HuH-7 (cell line): ENCODE measurements at places on chromosomes 12 and 14.
A peak's percentile ranks its signal among the peaks of the same experiment; 100 is the strongest.

DNA sequence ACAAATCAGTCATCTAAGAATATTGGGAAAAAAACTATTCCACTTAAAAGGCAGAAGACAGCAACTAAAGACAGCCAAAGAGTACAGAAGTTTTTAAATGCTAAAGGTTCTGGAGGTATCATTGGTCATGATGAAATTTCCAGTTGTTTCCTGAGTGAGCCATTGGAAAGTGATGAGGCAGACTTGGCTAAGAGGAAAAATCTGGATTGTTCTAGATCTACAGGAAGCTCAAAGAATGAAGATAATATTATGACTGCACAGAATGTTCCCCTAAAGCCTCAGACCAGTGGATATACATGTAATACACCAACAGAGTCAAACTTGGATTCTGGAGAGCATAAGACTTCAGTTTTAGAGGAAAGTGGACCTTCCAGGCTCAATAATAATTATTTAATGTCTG is 22.8 kb downstream of the GALNT4 start:
- DNase-seq = no peak

GRCh38 chr14:50944647-50945413 is 547 bp upstream of the PYGL start:
- peak; percentile 35 for DNase-seq

DNA sequence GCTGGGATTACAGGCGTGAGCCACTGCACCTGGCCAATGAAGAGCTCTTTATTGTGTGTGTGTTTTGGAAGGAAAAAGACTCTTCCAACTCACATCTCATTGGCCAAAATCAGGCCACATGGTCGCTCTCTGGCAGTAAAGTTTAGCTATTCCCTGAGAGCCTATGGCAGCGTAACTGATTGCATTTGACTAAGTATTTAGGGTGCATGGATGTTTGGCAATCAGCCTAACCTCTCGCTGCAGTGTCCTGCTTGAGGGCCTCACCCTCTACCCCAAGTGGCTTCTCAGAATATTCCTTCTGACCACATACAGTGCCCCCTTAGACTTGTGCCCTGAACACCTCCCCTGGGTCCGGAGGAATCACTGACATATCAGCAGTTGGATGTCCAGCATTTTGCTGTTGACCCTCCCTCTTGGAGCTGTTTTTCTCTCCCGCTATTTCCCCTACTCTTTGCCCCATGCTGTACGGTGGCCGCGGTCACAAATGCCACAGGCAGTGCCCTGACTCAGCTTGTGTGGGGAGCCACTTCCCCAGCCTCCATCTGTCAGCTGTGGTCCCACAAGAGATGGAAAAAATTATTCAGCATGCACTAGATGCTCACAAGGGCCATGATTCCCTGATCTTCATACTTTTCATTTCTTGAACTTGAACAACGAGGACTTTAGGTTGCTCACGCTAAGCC is 9.5 kb downstream of the PHETA1 start:
- no peak for DNase-seq

- DNase-seq = no peak
Measured at GRCh38 chr12:103997286-103997900, 31.7 kb downstream of the TDG start.

- no peak for DNase-seq
Measured at GRCh38 chr12:46442738-46443137, 70.2 kb upstream of the SLC38A2 start.

DNA sequence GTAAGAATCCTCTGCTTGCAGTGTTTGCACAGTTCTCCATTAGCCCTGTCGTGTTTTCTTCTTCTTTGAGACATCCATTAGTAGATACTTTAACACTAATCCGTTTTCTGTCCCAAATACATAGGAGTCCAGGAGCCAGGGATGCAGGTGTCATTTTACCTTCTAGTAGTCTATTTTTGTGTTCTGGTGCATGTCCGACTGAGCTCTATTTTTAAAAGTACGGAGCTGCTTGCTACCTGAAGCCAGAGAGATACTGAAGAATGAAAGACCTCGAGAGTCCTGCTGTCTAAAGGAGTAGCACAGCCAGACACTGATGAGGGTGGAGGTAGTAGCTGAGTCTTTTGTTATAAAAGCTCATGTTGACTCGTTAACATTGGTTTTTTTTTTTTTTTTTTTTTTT is 31.7 kb downstream of the PDE3A start:
- DNase-seq = no peak

DNA sequence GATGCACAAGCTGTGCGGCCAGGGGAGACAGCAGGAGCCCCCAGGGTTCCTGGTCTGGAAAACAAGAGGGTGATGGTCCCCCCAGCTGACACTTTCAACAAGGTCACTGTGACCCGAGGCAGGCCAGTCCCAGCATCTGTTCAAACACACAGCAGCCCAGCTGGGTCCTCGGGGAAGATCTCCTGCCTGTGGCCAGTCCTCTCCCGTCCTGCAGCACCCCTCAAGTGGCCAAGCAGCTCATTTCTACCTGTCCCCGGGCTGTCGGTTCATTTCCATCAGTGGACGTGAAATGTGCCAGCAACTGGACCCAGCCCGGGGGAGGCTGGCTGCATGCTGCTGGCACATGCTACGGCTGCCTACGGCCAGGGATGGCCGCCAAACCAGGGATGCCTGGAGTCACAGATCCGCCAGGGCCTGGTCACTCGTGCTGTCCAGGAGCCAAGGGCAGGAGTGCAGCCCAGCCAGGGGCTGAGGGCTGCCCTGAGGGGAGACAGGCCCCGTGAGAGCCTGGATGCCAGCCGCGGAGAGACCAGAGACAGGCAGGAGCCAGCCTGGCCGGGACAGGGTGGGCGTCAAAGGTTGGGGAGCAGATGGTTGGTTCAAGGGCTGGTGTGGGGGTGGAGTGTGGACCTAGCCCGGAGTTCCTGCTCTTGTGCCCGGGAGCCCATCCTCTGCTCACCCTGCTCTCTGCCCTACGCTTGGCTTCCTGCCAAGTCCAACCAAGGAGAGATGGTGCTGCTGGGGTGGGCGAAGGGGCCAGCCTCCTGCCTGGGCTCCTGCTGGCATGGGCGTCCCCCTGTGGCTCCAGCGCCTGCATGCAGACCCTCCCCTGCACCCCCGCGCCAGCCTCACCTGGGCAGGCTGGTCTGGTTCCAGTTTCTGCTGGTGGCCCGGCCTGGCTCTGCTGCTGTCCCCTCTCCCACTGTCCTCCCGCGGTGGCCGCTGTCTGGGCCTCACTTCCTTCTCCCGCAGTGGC is 143.8 kb downstream of the ADGRD1 start:
- no peak for DNase-seq

- no peak for DNase-seq
Measured at GRCh38 chr14:100122481-100123223, 36.8 kb downstream of the DEGS2 start.

GRCh38 chr12:86735072-86735471 is 478.9 kb upstream of the MGAT4C start:
- DNase-seq = no peak

DNA sequence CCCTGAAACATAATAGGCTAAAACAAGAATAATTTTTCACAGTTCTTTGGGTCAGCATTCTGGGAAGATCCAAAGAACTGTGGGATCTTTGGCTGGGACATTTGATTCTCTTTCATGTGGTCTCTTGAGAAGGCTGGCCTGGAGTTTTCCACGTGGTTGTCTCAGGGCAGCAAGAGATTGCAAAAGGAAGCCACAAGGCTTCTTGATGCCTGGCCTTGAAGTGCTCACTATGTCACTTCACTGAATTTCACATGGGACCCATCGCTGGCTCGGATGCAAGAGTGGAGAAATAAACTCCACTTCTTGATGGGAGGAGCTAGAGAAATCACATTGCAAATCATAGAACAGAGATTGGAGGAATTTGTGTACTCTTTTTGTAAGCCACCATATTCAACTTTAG is 343.4 kb downstream of the MED13L start:
- DNase-seq = no peak

DNA sequence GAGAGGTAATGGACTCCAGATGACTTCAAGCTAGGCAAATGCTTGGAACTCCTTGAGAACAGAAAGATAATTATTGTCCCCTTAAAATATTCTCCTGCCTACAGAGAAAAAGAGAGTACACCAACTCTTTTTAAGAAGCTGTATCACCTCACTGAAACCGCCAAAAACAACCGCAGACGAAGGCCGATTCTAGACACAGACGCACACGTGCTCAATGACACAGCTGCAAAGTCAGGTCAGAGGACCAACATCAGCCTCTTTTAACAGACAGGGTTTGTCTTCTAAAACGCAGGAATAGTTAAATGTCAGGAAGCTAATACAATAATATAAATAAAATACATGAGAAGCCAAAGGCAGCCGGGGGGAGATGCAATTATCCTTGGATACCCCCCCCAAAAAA is 19.0 kb downstream of the SLC15A4 start:
- DNase-seq = no peak

DNA sequence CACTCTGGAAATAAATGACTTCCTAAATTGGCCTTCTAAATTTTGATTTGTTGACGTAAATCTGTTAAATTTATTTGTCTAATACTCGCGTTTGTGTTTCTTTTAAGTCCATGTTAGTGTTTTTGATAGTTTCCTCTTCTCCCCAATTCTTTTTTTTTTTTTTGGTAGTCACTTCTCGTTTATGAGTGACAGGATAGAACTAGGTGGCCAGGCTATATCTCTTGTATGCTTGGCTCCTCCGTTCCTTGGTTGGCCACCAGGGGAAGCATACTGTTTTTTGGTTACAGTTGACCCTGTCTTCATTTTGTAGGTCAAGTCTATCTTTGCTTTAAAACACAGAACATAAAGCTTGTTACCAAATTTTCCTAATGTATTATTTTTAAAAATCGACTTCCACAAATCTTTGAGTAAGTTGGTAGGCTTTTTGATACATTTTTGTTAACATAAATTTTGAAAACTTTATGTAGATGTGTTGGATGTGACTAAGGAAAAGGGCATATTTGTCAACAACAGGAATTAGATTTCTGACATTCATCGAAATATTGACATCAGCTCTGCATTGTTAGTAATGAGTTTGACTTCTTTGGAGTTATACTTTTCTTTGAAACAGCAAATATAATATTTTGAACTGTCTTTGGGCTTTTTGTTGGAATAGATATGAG is 2.2 kb downstream of the RCOR1 start:
- DNase-seq = peak; percentile 83

DNA sequence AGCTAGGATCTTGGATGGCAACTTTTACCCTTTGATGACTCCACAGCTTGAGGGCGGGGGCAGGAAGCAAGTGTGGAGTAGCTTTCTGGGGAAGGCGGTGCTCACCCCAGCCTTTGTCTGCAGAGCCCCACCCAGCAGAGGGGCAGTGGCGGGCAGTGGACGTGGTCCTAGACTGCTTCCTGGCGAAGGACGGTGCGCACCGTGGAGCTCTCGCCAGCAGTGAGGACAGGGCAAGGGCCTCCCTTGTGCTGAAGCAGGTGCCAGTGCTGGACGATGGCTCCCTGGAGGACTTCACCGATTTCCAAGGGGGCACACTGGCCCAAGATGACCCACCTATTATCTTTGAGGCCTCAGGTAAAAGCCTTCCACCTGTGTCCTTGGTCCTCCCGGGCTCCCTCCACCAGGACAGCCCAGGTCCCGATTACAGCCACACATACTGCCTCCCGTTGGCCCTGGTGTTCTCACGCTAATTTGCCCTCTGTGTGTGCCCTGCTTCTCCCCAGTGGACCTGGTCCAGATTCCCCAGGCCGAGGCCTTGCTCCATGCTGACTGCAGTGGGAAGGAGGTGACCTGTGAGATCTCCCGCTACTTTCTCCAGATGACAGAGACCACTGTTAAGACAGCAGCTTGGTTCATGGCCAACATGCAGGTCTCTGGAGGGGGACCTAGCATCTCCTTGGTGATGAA is 1.2 kb downstream of the TAPBPL start:
- no peak for DNase-seq

DNA sequence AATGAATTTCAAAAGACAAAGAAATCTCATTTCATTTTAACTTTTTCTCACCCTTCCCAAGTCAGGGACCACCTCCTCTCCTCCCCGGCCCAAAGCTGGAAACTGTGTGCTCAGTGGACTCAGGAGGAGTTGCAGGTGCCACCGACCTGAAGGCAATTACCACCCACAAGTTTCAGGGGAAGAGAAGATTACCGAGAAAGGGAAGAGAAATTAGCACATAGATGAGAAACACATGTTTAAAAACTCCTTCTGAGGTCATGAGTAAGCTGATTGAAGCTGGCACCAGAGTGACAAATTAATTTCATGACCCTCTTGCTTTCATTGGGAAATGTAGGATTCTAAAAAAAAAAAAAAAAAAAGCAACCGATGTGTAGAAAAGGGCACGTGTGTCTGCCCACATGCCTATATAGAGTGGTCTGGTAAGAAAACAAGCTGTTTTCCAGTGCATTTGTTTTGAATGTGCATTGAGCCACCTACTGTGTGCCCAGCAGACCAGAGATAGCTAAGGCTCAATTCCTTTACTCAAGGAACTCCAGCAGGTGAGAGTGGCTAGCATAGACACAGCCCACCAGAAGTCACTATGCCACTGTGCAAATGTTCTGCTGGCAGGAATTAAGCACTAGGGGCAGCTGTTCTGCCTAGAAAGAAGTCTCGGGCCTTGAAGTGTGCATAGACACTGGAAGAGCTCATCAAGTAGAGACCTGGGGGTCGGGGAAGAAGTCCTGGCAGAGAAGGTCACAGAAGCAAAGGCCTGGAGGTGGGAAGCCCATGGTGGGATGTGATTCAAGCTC is 30.5 kb downstream of the DPF3 start:
- DNase-seq = no peak

GRCh38 chr12:5827591-5827990 is 117.5 kb downstream of the ANO2 start:
- DNase-seq = no peak

DNA sequence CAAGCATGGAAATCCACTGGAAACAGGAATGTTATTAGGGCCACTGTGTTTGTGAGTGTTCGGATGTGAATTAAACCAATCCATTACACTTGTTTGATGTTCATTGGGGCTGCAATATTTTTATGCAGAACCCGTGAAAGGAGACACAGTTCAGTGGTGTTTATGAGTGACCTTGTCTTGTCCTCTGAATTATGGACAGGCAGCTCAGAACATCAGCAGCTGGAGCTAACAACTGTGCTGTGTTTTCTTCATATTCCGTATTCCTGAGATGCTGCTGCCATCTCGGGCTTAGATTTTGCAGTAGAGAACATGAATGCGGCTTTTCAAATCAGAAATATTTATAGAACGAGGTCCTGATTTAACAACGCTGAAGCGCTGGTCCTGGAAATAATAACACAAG is 20.3 kb upstream of the CACNA1C start:
- no peak for DNase-seq
